ENCODE measurements at places on chromosomes 12 and 14.

DNA sequence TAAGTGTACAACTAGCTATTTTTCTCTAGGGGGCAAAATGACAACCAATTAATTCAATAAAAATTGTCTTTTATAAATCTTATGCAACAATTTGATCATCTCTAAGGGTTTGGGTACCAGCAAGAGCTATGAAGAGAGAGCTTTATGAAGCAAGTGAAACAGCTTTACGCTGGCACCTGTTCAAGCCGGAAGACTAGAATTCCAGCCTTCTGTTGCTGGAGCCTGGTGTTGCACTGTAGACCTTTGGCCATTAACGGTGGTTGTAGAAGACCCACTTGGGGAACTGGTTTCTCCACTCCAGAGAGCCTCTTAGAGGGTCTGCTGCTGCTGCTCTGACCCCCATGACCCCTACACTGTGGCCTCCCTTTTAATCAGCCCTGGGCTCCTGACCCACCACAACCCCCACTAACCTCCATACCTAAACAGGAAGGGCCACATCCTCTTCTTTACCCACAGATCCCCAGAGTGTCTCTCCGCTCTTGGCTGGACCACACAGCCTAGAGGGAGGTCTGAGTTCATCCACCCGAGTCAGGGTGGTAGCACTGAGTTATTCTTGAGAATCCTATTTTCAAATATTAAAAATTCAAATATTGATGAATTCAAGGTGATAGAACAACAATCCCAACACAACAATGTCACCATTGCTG lies 54.6 kb upstream of the STON2 start:
- no peak for DNase-seq

- DNase-seq: no peak
Observed at GRCh38 chr12:74337951-74338350, 199.7 kb upstream of the ATXN7L3B start.

- peak; percentile 41 for DNase-seq
Observed at GRCh38 chr12:7017870-7018349, 366 bp downstream of the LPCAT3 start.

DNA sequence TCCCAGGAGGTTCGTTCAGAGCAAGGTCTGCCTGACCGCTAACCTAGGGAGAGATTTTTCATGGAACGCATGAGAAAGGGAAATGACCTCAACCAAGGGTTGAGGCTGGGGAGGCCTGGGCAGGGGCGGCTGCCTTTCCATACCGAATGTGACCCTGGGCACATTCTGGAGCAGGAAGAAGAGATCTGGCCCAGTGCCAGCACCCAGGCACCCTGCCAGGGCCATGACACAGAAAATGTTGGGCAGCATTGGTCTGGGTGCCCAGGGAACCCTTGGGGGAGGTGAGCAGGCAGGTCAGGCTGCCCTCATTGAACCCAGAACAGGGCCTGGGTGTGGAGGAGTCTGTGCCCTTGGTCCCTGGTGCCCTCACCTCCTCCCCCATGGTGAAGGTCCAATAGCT lies 106.8 kb downstream of the CALM1 start:
- no peak for DNase-seq

DNA sequence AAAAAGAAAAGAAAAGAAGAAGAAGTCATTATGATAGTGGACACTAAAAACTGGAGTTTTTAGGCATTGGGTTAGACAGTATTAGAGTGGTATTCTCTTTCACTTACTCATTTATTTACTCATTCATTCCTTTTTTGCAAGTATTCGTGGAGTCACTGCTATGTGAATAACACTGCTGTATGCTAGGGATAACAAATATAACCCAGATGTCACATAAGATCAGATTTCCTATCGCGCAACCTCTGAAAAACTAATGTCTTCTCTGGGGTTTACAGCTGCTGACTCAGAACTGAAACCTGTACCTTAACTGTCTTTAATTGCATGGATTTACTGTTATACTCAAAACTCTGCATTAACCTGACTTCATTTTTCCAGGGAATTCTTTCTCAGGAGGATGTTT lies 353.7 kb downstream of the LRIG3 start:
- DNase-seq: no peak

- DNase-seq: no peak
Observed at GRCh38 chr12:68481181-68481941, 129.3 kb upstream of the RAP1B start.

- DNase-seq: no peak
Observed at GRCh38 chr12:91274916-91275315, 92.3 kb upstream of the DCN start.

GRCh38 chr12:121326996-121327674 lies 25.1 kb downstream of the ANAPC5 start:
- DNase-seq: no peak

- no peak for DNase-seq
Observed at GRCh38 chr12:32821710-32822109, 66.0 kb upstream of the YARS2 start.

GRCh38 chr12:29703528-29703927 lies 80.2 kb downstream of the TMTC1 start:
- DNase-seq: no peak

DNA sequence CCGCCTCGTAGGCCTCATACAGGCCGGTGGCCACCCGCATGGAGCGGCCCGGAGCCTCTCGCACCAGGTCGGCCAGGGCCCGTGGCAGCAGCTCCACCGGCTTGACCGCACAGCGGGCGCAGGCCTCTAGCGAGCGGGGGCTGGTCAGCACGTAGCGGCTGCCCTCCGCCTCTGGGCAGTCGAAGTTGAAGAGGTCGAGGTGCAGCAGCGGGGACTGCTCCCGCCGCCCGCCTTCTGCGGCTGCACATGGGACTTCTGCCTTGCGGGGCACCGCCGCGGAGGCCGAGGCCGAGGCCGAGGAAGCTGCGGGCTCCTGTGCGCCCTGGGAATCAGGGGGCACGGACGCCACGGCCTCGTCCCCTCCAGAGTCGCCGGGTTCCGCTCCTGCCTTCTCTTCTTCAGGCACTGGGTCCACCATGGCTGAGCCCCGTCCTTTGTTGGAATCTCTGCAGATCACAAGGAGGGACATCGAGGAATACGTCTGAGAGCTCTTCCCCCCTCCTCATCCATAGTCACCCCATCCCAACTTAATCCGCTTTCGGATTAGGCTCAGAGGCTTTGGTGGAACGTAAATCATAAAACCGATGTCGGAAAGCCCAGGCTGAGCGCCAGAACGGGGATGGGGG lies 1.4 kb downstream of the CCDC177 start:
- no peak for DNase-seq

- no peak for DNase-seq
Observed at GRCh38 chr14:33317675-33318074, 379.0 kb downstream of the NPAS3 start.

GRCh38 chr14:72788255-72788654 lies 105.6 kb downstream of the DPF3 start:
- DNase-seq: no peak

- DNase-seq: no peak
Observed at GRCh38 chr12:24955389-24955788, 6.5 kb upstream of the BCAT1 start.

GRCh38 chr12:57401165-57401564 lies 29.7 kb downstream of the R3HDM2 start:
- DNase-seq: no peak

- no peak for DNase-seq
Observed at GRCh38 chr12:120466560-120467315, 2.8 kb downstream of the SRSF9 start.

- no peak for DNase-seq
Observed at GRCh38 chr14:39122330-39123138, 8.4 kb downstream of the GEMIN2 start.

DNA sequence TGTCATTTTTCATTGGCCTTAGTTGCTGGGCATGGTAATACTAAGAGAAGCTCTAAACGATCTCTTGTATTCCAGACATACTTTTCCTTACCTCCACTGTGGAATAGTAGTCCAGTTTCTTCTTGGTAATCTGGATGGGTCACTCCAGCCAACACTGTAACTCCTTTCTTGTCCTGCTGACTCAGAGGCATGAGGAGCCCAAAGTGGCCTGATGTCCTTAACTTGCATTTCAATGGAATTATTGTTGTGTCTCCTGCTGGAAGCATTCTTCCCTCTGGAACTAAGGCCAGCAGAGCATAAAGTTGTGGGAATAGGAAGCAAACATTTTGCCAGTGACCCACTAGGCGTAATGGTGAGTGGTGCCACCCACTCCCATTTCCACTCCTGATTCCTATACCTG lies 33.1 kb downstream of the DAAM1 start:
- DNase-seq: no peak

- DNase-seq: no peak
Observed at GRCh38 chr12:28286352-28286751, 96.1 kb downstream of the CCDC91 start.

DNA sequence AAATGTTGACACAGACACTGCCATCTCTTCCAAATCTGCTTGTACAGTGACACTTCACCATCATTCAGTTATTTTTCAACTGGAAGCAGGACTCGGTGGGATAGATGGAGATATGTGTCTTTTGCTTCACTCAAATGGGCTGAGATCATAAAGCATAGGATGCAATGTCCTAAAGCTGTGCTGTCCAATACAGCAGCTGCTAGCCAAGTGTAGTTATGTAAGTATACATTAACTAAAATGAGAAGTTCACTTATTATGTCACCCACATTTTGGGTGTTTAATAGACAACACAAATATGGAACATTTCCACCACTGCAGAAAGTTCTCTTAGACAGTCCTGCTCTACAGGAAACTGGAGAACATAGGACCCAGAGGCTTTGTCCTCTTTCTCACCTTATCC lies 43.6 kb downstream of the AREL1 start:
- no peak for DNase-seq

DNA sequence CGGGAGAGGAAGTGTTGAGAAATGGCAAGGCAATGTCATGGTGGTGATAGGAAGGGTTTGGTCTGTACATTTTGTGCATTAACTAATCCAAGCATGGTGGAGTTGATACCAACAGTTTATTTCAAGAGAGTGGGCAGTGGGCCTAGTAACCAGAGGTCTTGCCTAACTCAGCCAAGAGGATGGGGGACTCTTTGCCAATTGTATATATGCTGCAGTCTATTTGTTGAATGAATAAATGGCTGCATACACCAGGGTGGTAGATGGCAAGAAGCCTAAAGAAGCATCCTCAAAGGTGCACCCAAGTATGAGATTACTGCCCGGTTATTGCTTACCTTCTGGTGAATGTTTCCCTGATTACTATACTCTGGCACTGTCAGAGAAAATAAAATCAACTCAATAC lies 295.9 kb downstream of the ITPR2 start:
- DNase-seq: no peak

- no peak for DNase-seq
Observed at GRCh38 chr12:104958805-104959334, 780 bp upstream of the SLC41A2 start.

DNA sequence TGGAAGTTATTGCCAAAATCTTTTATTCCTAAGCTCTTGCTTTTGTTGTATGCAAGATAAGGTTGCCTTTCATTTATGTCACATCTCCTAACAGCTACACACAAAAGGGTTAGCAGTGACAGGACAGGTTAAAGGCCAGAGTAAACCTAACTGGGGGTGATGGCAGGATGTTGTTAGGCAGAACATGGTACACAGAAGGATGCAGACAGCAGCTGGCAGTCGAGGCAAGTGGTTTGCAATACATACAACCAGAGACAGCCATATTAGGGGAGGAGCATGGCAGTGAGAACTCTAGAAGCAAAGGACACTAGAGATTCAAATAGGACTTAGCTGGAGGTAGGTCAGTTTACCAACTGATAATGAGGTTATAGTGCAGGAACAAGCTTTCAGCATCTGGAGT lies 2.7 kb upstream of the ABCD2 start:
- DNase-seq: no peak

- no peak for DNase-seq
Observed at GRCh38 chr12:132449565-132450417, 40.2 kb upstream of the FBRSL1 start.

GRCh38 chr12:9636150-9636850 lies 28.6 kb upstream of the KLRB1 start:
- no peak for DNase-seq

DNA sequence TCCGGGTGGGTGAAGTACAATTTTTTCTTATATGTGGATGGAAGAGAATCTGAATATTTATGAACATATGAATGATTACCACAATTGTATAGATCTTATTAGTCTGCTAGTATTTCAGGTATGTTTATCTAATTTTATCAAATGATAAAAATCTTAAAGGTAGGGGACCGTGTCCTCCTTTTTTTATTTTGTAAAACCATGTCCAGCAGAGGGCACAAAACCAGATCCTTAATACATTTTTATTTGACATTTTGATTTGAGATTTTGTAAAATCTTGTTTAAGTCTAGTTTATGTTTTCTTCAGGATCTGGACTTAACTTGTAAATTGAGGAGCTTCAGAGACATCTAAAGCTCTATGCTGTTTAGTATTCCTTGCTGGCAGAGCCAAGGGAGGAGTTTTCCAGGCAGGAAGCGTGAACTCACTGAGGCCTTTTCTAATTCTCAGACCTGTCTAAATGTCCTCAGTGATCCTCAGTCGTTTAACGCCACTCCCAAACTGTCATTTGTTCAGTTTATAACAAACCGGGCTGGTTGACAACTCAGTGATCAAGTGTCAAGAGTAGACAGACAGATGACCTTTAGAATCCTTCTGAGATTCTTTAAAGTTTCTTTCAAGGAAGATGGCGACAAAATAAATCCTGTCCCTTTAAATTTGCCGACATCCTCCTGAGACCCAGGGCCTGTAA lies 263.9 kb downstream of the KTN1 start:
- no peak for DNase-seq

DNA sequence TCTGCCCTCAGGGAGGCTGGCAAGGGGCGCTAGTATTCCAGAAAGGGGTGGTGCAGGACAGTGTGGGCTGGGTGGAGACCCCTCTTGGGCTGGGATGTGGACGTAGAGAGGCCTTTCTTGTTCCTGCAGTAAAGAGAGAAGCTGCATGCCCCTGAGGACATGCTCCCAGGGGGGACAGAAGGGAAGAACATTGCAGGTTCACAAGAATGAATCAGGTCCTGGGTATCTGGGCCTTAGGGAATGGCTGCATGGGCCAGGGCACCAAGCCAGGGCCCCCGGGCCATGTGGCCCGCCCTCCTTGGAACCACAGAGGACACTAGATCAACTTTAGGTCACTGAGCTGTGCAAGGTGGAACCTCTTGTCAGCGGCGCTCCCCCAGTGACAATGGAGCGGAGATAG lies 51.8 kb downstream of the ZNF664 start:
- DNase-seq: no peak

DNA sequence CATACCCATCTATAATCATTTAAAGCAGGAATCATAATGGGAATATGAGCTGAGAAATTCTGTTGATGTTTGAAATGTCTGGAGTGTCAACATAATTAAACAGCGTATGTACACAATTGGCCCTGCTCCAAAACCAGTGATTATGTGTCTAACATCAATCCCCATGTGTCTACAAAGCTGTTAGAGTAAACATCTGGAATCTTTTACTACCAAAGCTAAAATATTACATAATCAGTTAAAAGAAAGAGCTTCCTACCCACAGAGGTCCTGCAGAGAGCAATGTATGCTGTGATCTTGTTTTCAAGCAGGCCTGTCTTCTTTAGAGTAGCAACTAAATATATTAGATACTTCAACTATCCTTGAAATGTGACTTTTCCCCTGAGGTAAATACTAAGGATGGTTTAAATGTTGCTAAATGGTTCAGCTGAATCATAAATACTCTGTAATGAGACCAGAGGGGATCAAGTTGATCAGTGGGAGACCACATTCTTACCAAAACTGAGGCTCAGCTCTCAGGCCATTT lies 74.3 kb downstream of the RASSF8 start:
- DNase-seq: no peak

Measured in C1 segment of cervical spinal cord (tissue), 14 donors.